ENCODE measurements at places on chromosomes 1 and 21.

GRCh38 chr21:42651515-42652401, 1.7 kb upstream of the PDE9A start:
- no peak for DNase-seq

GRCh38 chr1:230215031-230215430, 148.0 kb downstream of the GALNT2 start:
- no peak for DNase-seq

GRCh38 chr1:196372896-196373536, 235.2 kb downstream of the KCNT2 start:
- DNase-seq, result no peak

- no peak for DNase-seq
These were observed 5.9 kb downstream of the CEP85 start for GRCh38 chr1:26239936-26240335.

DNA sequence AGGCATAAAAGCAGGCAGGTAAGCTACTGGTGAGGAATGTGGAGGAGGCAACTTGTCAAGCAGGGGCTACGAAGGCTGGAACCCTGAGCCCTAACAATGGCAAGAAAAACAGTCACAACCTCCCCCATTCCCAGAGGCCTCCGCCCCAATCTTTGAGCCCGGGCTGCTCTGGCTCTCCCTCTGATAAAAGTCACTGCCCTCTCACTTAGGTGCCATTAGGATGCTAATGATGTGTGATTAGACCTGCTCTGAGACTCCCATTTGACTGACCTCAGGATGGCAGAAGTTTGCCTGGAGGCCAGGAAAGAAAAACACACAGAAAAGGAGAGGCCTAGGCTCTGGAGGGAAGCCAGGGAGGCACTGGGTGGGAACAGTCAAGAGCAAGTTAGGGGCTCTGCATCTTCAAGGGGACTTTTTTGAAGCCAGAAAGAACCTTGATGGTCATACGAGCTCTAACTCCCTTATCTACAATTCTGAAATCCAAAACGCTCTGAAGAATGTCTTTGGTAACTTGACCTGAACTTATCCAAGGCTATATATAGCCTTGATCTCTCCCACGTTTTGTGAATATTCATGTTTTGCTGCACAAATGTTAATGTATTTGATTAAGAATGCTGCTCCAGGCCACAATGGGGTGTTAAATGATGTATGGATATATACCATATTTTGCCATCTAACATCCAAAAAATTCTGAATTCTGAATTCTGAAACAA, 98.9 kb downstream of the TRABD2B start:
- DNase-seq, result no peak

DNA sequence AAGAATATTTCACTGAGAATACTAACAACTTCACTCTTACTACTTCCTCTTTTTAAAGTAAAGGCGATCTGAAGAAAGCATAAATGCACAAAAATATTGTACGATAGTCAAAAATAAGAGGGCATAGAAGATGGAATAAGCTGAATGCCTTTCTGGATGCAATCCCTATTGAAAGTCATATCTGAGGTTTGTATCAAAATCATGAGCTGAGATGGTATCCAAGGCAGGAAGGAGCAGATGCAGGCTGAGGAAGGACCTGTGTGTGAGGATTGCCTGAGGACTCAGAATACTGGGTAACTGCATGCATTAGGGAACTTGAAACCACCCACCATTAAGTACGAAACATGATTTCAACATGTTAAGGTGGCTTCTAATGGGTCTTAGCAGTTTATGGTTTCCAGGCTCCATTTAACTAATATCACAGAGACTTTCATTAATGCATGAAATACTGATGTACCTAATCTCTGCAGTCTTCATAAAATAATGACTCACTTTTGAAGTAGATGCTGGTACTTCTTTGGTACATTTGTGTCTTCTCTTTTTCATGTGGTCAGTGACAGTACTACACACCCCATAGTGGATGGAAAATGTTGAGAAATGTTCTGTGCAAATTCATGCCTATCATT, 29.6 kb upstream of the RGS1 start:
- no peak for DNase-seq

DNA sequence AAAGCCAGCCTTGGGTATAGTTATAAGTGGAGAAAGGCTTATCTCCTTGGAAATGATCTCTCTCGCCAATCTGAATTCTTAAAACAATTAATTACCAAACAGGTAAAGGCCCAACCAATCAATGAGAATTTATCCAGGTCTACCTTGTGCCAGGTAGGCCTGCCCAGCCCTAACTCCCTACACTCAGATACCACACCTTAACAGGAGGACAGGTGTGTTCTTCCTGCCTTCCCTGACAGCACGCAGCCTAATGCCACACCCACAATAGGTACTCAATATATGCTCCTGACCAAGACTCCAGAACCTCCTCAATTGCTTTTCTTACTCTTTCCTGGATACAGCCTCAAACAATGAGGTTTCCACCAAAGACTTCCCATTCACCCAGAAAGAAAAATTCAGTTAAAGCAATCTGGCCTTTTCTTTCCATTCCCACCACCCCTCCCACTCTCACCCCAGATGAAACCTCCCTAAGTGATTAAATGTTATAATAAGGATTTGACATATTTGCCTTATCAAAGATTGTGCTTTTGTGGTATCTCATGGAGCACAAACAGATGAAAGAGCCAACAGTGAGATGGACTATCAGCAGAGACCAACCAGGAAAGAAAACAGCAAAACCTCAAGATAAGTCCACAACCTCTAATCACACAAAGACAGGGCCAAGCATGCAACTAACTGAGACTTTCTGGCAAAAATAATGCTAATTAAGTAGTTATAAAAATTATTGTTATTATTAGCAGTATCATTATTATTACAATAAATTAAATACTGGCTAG, 25.6 kb downstream of the TRABD2B start:
- no peak for DNase-seq

DNA sequence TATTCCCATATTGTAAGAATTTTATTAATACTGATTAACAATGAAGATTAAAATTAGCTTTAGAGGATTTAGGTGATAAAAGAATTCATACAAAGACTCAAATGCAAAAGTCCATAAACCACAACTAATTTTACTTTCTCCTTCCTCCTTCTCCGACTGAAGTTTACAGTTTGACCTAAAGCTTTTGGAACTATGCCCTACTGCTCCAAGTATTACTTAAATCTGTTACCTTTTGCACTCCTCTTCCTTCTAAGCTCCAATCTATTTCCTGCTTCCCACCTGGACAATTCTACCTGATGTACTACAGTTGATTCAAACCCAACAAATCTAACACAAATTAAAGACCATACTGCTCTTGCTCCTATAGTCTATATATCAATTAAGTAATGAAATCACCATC, 36.3 kb downstream of the ANKRD13C start:
- DNase-seq, result no peak

- no peak for DNase-seq
These were observed 25.4 kb downstream of the DMAP1 start for GRCh38 chr1:44238660-44239059.

- DNase-seq, result no peak
These were observed 5.2 kb downstream of the B3GALT6 start for GRCh38 chr1:1236945-1237873.

- DNase-seq, result no peak
These were observed 8.8 kb upstream of the BTG2 start for GRCh38 chr1:203296460-203297073.

- no peak for DNase-seq
These were observed 38.8 kb upstream of the DR1 start for GRCh38 chr1:93306920-93307319.

- DNase-seq, result no peak
These were observed 214.5 kb downstream of the HIVEP3 start for GRCh38 chr1:41704196-41704595.

- DNase-seq, result no peak
These were observed at the start of gene SGIP1 for GRCh38 chr1:66533804-66534740. Gene SGIP1 (plus strand): TSS chr1:66534153. CDS start chr1:66534359, 206 bp downstream.

DNA sequence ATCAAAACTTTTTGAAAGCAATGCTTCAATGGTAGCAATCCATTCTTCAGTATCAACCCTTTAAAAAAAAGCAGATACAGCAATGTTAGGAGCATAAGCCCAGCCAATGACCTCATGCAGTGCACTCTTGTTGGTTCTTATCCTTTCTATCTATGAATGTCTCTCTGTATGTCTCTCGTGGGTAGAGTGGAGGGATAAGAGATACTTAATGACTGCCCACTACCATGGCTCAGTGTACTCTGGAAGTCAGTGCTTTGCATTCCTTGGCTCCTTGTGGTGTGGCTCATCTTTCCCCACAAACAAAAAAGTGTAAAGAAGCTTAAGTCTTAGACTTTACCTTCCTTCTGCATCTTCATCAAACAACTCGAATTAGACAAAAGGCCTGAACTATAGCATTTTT, 50.3 kb downstream of the PCSK9 start:
- no peak for DNase-seq
